ENCODE measurements at places on chromosomes 5 and 9.

DNA sequence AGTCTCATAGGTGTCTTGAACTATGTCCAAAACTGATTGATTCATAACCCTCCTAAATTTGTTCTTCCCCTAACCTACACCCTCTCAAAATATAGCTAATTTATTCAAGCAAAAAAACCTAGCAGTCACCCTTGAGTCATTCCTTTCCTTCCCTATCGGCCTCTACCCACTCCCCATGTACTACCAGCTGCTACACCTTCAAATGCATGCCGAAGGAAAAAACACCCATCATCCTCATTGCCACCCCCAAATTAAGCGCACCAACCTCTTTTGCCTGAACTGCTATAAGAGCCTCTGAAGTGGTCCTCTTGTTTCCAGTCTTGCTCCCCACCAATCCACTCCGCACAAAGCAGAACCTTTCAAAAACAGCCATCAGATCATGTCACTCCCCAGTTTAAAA, 12.6 kb downstream of the LIFR start:
- DNase-seq: no peak

GRCh38 chr9:19976226-19976625, 187.4 kb upstream of the SLC24A2 start:
- DNase-seq: no peak

DNA sequence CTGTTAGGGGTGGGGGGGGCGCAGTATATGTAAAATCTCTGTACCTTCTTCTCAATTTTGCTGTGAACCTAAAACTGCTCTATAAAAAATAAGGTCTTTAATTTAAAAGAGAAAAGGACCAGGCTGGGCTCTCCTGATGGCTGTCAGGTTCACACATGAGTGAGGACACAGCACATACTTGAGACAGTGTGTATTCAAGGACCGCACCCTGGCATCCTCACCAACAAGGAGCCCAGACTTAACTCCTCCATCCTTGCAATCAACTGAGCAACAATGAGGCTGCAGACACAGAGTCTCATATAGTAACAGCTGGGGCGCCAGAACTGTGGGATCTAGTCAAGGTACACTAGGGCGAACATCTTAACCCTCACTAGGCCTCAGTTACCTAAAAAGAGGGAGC, 9.8 kb downstream of the TNIP1 start:
- DNase-seq: no peak

- DNase-seq: no peak
These were observed 102.2 kb downstream of the KLF4 start for GRCh38 chr9:107387409-107387808.

- no peak for DNase-seq
These were observed 313.7 kb upstream of the IRX4 start for GRCh38 chr5:2196416-2196815.

DNA sequence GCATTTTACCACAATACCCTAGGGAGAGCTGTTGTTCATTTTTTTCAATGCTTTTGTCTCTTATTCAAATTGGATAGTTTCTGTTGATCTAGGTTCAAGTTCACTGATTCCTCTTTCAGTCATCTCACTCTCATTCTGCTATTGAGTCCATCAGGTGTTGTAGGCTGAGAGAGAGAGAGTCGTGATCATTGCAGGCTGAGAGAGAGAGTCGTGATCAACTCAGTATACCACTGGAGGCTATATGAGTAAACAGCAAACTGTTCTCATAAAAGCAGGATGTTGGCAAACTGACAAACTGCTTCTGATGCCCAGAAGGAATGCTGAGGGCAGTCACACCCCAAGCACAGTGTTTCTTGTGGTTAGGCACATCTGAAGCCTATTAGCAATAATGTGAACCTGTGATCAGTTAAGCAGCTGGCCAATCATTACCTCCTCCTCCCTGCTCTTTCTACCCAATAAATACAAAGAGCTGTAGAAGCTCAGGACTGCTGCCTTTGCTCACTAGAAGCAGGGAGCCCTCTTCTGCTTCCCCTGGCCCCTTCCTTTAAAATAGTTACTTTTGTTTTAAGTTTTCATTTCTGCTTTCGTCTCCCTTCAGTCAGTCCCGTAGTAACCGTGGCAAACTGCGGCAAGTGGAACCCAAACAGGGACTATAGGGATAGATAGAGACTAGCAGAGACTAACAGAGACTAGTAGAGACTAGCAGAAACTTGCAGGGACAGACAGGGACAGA, 476.1 kb upstream of the ACO1 start:
- no peak for DNase-seq

DNA sequence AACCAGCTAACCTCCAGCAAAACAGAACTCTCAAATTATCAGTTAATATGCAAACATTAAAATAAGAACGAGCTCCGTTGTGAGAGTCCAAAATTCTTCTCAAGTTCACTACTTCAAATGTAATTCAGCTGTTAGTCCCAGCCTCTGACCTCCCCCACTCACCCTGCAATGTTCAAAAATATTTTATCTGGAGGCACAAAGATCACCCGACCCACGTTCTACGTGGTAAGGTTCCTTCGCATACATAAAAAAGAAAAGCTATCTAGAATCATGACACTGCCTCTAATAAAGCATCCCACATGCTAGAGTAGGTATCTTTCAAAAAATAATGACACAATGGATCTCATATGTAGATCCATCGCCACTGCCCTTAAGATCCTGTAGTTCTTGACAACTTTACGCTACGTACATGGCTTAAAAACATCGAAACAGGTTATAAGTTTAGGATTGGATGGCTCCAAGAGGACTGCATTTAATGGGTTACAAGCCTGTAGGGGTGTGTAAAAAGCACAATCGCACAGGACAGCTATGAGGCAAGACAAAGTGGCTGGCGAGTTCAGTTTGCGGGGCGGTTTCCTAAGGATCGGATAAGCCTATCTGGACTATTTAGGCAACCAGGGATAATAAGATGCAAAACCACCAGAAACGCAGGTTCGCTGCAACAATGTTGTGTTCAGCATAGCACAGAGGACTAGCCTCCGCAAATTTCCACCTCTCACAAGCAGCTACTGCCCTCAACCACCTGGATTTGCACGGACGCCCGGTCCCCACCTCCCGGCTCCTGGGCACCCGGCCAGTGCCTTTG, 969 bp downstream of the CLK4 start:
- DNase-seq: no peak

GRCh38 chr5:75058986-75059535, 6.7 kb upstream of the GCNT4 start:
- no peak for DNase-seq

DNA sequence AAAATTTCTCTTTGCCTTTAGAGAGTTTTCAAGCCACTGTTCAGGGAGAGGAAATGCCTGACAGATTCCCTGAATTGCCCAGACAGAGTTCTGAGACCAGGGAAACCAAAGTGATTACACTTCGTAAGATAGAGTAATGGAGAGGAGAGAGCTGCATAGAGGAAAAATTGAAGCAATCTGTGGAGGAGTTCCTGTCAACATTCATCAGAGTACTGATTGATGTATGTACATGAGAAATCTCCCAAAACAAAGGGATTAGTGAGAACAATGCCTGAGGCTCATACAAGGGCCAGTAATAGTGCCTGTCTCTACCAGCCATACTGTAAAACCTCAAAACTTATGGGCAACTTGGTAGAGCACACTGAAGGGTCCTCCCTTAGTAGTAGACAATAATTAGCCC, 79.0 kb upstream of the TRIM32 start:
- DNase-seq: no peak

DNA sequence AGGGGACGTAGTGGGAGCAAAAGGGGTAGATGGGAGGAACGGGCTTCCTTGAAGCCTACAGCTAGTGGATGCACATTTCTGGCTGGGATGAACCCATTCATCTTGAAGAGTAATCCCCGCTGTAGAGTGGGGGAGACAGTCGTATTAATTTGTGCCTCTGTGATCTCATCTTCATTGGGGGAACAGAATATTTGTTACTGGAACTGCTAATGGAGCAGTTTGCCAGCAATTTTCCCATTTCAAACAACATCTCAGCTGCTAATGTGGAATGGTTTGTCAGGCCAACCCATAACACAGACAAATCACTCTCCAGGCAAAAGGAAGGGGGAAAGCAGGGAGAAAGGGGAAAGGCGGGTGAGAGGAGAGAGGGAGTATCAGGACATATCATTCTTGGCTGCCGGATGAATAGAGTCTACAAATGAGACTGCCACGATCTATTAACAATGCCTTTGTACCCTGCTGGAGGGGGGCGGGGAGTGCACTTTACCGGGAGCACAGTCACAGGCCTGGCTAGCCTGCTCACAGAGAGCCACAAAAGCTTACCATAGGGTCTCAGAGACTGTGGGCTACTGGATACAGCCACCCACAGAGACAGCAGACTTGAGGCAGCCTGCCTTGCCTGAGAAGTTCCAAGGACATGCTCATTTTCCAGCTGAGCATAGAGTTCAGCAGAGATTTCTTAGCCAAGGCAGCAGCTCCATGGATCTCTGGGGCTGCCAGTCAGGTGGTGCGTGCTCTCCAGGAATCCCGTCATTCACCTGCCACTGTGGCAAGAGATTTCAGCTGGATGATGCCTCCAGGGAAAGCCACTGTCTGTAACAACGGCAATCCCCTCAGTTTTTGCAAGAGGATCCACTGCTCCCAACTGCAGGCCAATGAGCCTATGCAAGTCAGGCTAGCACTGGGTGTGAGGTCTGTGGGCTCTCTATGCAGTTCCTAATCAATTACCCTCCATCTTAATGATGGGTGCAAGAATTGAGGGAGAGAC, 217.7 kb upstream of the PANK3 start:
- no peak for DNase-seq

DNA sequence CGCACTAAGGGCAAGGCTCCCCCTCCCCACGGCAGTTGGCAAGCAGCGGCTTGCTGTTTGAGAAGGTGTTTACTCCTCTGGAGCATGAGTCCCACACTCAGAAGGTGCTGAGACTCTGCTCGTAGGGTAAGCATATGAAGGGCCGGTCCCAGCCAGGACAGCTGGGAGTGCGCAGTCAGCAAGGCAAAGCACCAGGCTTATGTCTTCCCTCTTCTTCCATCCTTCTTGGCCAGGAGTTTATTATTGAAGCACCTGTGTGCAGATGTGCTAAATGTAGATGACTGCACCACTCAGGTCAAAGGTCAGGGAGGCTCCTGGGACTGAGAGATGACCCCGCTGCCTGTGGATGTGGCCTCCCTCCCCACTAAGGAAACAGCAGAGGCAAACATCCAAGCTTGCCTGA, 27.0 kb upstream of the CDKN2AIPNL start:
- DNase-seq: no peak

- no peak for DNase-seq
These were observed 197.2 kb downstream of the PARP8 start for GRCh38 chr5:50863534-50864170.

DNA sequence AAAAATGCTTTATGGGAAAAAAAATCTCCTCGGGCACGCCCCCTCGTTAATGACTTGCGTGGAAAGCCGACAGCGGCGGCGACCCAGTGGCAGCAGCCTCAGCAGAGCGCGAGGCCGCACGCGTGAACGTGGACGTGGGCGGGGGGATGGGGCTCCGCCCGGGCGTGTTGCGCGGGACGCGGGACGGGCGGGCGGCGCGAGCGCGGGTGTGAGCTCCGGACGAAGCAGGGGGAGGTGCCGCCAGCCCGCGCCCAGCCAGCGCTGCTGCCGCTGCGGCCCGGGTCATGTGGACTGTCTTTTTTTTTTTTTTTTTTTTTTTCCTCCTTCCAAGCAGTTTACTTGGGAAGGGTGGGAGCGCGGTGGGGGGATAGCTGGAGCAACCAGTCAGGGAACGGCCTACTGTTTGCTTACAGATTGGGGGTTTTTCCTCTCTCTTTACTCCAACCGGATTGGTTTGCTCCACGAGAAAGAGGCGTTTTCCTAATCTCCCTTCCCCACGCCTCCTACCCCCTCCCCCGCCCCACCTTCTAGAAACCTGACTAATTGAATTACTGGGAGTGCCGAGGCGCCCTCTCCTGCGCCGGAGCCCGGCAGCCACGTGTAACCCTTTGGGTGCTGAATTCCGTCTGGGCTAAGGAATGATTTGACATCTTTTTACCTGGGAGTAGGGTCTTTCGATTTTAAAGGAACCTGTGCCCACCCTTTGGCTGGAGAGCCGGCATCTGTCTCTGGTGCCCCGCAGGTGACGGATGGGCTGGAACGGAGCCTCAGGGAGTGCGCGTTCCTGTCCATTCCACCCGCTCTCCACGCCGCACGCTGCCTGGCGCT, 1.7 kb upstream of the EFNA5 start:
- no peak for DNase-seq

- DNase-seq: no peak
These were observed 58.2 kb upstream of the DPYSL3 start for GRCh38 chr5:147567917-147568598.

GRCh38 chr5:181131514-181131913, 545 bp upstream of the OR2V1 start:
- DNase-seq: no peak

DNA sequence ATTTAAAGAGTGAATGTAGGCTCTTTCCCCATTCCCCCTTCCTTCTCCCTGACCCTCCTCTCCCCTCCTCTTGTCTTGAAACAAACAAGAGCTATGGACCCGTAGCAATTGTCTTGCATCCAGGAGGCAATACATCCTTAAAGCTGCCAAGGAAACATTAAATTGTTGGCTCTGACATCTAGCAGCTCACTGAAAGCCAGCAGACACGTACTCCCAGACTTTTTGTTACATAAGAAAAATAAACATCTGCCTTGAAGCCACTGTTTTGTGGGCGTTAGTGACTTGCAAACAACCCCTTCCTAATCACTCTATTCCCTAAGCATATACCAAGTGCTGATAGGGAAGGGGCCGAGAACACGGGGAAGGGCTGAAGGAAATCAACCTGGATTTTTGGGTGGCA, 8.6 kb downstream of the SLC45A2 start:
- DNase-seq: no peak

- no peak for DNase-seq
These were observed 724 bp downstream of the NR2F1-AS1 start for GRCh38 chr5:93580063-93580926.

DNA sequence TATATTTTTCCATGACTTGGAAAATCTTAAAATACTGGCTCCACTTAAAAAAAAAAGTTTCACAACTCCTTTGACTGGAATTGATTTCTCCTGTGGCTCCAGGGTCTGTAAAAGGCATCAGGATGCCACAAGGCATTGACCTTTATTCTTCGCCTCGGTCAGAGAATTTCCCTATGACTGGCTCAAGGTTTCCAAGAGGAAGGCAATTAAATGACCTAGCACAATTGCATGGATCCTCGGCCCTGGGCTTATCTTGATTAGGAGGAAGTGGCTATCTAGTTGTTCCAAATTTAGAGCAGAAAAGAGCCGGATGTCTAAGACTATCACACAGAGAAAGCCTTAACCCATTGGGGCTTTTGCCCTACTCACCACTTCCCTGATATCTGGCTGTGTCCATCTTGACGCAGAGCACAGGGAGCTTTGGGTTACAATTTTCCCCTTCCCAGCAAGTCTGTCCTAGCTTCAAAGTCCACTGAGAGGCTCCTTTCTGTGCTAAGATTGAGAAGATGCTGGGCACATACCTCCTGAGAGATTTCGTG, 56.9 kb upstream of the COL15A1 start:
- DNase-seq: no peak

DNA sequence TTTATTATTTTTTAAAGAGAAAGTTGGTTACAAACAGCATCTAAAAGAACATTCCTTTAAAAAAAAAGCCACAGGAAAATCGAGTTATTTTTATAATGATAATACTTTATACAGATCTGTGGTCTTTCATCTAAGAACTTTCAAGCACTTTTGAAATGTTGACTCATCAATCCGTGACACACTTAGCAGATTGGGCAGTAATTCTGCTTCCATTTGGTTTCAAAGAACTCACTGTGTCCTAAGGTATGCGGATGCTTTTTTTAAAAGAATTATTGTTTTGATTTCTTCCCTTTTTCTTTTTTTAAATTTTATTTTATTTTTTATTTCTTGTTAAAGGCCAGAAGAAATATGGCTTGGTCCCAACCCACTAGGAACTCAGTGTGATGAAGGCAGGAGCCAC, 147.8 kb downstream of the AOPEP start:
- DNase-seq: no peak

- no peak for DNase-seq
These were observed 8.6 kb downstream of the NIPBL start for GRCh38 chr5:36885149-36885548.

Measured in cortex of kidney (tissue), 1 donor.